ENCODE measurements at places on chromosomes 5 and 9. TPM values are rescaled to one million over a fixed set of nuclear protein-coding genes. Genes with fewer than 3 reads are reported as not detected.

- H3K36me3 ChIP-seq = peaks cover 1% of the 10 kb centered on the region
- no peaks in the 10 kb centered on the region for H3K27me3 ChIP-seq
- peaks cover 31% of the 10 kb centered on the region for H3K4me1 ChIP-seq
- H3K4me3 ChIP-seq = peak overlapping the region; percentile 90
- H3K27ac ChIP-seq = peak overlapping the region; percentile 99
Observed at GRCh38 chr9:83623679-83624076, 735 bp downstream of the IDNK start.

Gene ACOT12
- total RNA-seq = not detected

Gene TNC
- total RNA-seq = 4.1 TPM

Gene HMCN2
- total RNA-seq = 0.12 TPM

GRCh38 chr5:75707911-75708509 is 9.2 kb downstream of the POC5 start:
- no peak for DNase-seq
- H3K4me3 ChIP-seq = no peak overlapping the region
- no peak overlapping the region for H3K27ac ChIP-seq
- H3K4me1 ChIP-seq = peaks cover 18% of the 10 kb centered on the region
- no peaks in the 10 kb centered on the region for H3K36me3 ChIP-seq

- H3K27ac ChIP-seq = no peak overlapping the region
- H3K4me3 ChIP-seq = no peak overlapping the region
- H3K27me3 ChIP-seq = no peaks in the 10 kb centered on the region
- H3K36me3 ChIP-seq = no peaks in the 10 kb centered on the region
Observed at GRCh38 chr5:172342918-172343317, 59.4 kb upstream of the UBTD2 start.

DNA sequence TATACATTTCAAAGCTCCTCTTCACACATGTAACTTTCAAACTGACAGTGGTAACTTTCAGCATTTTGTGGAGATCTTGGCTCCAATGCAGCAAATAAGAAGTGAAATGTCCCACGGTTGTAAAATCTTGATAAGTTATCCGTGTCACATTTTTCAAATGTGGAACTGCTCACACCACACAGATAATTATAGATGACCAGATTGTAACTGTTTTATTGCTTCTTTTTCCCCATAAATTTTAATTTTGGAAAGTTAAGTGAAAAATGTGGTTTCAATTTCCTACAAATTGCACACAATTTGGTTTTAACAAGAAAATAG is 347.1 kb downstream of the EBF1 start:
- H3K27me3 ChIP-seq = peaks cover 11% of the 10 kb centered on the region
- H3K4me1 ChIP-seq = no peaks in the 10 kb centered on the region
- H3K4me3 ChIP-seq = no peak overlapping the region
- no peak for DNase-seq

DNA sequence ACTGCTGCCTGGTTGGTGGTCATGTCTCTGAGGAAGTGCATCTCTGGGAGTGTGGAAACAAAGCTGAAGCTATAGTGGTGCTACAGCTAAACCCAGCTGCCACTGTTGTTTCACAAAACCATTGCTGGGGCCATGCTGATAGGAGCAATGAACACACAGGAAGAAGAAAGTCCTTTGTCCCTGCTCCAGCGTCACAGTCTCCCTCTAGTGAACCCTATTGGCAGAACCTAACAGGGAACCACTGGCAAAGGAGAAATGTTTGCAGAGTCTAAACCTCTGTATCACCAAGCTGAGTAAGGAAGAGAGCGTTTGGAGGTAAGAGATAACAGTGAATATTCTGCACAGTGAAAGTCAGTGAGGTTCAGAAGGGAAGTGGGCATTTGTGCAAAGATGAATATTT is 244.0 kb downstream of the YTHDC2 start:
- H3K27me3 ChIP-seq = no peaks in the 10 kb centered on the region
- no peak overlapping the region for H3K27ac ChIP-seq
- no peaks in the 10 kb centered on the region for H3K36me3 ChIP-seq
- no peak overlapping the region for H3K4me3 ChIP-seq
- H3K4me1 ChIP-seq = no peaks in the 10 kb centered on the region

DNA sequence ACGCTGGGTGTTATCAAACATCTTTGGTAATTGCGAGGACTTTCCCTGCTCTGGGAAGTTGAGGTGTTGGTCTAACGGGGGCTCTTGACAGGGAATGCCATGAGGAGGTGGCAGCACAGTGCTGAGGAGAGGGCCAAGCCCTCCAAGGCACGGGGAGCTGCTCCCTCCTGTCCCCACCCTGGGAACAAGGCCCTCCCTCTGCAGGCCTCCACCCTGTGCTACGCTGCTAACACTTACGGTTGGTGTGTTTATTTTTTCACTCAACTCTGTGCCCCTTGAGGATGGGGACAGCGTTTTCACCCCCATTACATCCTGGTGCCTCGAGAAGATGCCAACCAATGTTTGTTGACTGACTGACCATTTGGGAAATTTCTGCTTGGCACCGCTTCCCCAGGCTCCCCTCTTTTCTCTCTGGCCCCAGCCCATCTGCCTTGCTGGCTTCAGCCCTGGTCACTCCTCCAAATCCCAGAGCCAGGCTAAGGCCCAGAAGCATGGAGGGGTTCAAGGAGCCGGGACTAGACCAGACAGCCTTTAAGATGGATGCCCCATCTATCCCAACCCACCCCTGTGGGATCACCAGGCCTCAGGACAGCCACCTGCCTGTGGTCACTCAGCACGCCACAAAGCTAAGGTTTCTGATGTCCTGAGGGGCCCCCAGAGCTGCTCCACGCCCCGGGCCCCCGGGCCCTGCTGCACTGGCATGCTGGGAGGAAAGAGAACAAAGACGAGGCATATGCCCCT is 125.7 kb downstream of the BARX1 start:
- no peak overlapping the region for H3K27ac ChIP-seq
- peaks cover 11% of the 10 kb centered on the region for H3K4me1 ChIP-seq
- no peak for DNase-seq
- no peaks in the 10 kb centered on the region for H3K36me3 ChIP-seq

Data from activated T-cell treated with anti-CD3 and anti-CD28 coated beads, Interleukin-2, amount 50 U/mL, for 72 hours (primary cell).